ENCODE measurements at places on chromosomes 3 and 15. TPM values are rescaled to one million over a fixed set of nuclear protein-coding genes. Genes with fewer than 3 reads are reported as not detected.

Gene NMB
- total RNA-seq: 7.0 TPM

Gene PP2D1
- total RNA-seq: not detected

GRCh38 chr15:57218826-57219576 is 157.3 kb upstream of the CGNL1 start:
- peaks cover 3% of the 10 kb centered on the region for H3K4me1 ChIP-seq
- no peaks in the 10 kb centered on the region for H3K36me3 ChIP-seq
- no peak overlapping the region for H3K4me3 ChIP-seq
- no peak overlapping the region for H3K27ac ChIP-seq

- H3K27me3 ChIP-seq: no peaks in the 10 kb centered on the region
- H3K36me3 ChIP-seq: no peaks in the 10 kb centered on the region
- no peak overlapping the region for H3K27ac ChIP-seq
- H3K4me3 ChIP-seq: no peak overlapping the region
- H3K4me1 ChIP-seq: peaks cover 3% of the 10 kb centered on the region
- no peak for DNase-seq
These were observed 56.0 kb downstream of the PDE8A start for GRCh38 chr15:85037641-85038040.

GRCh38 chr3:11510356-11510755 is 133.4 kb downstream of the VGLL4 start:
- no peaks in the 10 kb centered on the region for H3K27me3 ChIP-seq
- H3K4me1 ChIP-seq: peaks cover 22% of the 10 kb centered on the region
- no peak for DNase-seq
- H3K36me3 ChIP-seq: no peaks in the 10 kb centered on the region
- no peak overlapping the region for H3K4me3 ChIP-seq

- no peak for DNase-seq
- H3K27ac ChIP-seq: no peak overlapping the region
- no peak overlapping the region for H3K4me3 ChIP-seq
- H3K27me3 ChIP-seq: no peaks in the 10 kb centered on the region
- no peaks in the 10 kb centered on the region for H3K36me3 ChIP-seq
These were observed 123.7 kb downstream of the THSD4 start for GRCh38 chr15:71238926-71239325.

GRCh38 chr3:111284503-111285183 is 213.0 kb downstream of the NECTIN3 start:
- no peak for DNase-seq
- H3K27ac ChIP-seq: no peak overlapping the region
- H3K4me1 ChIP-seq: no peaks in the 10 kb centered on the region
- no peaks in the 10 kb centered on the region for H3K27me3 ChIP-seq

Data from ovary (tissue), 10 donors.